ENCODE measurements at places on chromosomes 2 and 18. TPM values are rescaled to one million over a fixed set of nuclear protein-coding genes. Genes with fewer than 3 reads are reported as not detected.

CYRIA gene
- total RNA-seq, result 0.43 TPM

PLA2R1 gene
- total RNA-seq, result 1.8 TPM

SCYGR4 gene
- not detected for total RNA-seq

SLC35F6 gene
- 82.6 TPM for total RNA-seq

OSBPL1A gene
- 22.8 TPM for total RNA-seq

EPB41L3 gene
- total RNA-seq, result 0.14 TPM

GPR45 gene
- 0.22 TPM for total RNA-seq

IL1B gene
- 183 TPM for total RNA-seq

IL37 gene
- total RNA-seq, result not detected

CCL20 gene
- 1.1 TPM for total RNA-seq

ADRA2B gene
- not detected for total RNA-seq

Measured in placental pericyte (primary cell).